ENCODE measurements at places on chromosomes 5 and 9.

- DNase-seq: no peak
Measured at GRCh38 chr5:167208911-167209310, 1082.5 kb upstream of the WWC1 start.

GRCh38 chr5:56522960-56523359 lies 289.8 kb upstream of the ANKRD55 start:
- DNase-seq: no peak

- DNase-seq: no peak
Measured at GRCh38 chr5:108111736-108112135, 270.2 kb downstream of the FBXL17 start.

DNA sequence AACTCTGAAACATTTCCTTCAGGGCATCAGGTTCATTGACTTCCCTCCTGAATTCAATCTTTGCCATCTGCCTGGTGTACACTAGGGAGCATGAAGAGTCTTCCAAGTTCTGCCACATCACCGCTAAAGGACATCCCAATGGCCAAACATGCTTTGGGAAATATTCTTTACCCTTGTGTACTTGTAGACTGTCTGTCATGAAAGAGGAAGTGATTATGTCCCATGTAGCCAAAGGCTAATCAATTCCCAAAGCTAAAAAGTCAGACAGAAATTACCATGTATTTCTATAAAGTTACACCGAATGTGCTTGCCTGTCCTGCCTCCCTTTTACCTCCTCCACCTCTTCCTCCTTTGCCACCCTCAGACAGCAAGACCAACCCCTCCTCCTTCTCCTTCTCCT lies 28.9 kb upstream of the RECK start:
- no peak for DNase-seq

GRCh38 chr9:5879419-5880181 lies 11.1 kb upstream of the MLANA start:
- DNase-seq: no peak

DNA sequence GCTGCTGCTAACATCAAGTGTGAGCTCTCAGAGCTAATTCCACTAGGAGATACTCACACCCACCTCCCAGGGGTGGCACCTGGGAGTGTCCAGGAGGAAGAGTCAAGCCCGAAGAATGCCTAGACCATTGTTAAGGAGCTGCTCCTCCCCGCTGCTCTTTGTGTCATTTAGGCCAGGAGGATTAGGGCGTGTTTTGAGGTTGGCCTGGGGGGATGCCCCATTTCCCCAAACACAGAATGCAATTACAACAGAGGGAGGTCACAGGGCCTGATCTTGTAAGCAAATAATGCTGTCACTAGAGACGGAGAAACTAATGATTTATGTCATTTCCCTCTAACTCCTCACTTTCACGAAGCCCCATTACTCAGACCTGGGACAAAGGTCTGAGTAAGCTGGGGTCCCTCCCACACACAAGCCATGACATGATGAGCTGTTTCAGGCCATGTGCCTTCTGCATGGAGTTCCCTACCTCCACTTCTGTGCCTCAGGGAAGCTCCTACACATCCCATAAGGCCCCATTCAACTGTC lies 312.5 kb downstream of the ACTL7B start:
- no peak for DNase-seq
